ENCODE measurements at places on chromosomes 11 and 22.

DNA sequence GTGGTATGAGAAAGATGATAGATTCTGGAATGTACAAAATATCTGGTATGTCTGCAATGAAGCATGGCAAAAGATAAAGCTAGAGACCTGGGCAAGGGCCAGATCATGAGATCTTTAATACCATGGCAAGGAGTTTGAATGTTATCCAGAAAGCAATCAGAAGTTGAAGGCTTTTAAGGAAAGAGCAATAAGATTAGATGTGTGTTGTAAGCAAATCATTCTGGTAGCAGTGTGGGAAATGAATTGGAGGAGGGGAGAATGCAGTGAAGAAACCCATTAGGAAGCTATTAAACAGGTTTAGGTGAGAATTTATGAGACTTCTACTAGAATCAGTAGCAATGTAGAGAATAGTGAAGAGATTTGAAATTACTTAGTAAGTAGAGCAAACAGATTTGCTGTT lies 32.2 kb upstream of the SYT9 start:
- DNase-seq: no peak

DNA sequence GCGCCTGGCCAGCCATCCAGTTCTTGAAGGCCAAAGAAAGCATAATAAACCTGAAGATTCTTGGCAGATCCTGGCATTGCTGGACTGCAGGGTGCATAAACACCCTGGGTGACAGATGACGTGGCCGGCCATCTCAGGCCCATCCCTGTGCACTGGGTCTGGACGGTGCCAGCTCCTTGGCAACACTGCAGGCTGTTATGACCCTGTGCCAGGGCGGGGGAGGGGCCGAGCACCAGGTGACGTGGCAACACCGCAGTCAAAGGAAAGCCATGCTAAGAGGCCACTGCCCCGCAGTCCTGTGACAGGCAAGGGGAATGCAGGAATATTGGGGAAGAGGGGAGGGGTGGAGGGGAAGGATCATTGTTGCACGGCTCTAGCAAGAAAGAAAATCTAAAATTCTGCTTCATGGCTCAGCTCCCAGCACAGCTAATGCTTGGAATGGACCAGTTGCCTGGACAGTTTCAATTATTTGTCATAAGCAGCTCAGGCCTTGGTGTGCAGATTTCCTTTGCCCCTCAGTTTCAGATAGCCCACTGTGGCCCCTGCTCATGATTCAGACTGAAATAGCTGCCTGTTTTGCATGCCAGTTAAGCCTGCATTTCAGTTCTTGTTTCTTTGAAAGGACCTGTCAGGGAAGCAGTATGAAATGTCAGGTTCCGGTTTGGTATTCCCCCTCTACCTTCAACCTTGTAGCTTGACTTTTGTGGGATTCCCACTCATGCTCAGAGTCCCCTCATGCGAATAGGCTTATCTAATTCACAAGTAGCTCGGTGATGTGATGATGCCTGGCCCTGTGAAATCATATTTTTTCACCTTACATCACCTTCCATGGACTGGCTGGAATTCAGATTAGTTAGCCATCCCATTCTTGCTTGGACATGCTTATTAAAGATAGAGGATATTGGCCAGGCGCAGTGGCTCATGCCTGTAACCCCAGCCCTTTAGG lies 29.7 kb upstream of the DDX6 start:
- DNase-seq: no peak

- DNase-seq: no peak
These were observed at the start of gene VSIG10L2 for GRCh38 chr11:125945797-125946520. VSIG10L2 (plus strand) TSS chr11:125946044; CDS start chr11:125946056, 12 bp downstream.

- DNase-seq: peak; percentile 5
These were observed 56.6 kb downstream of the LMO2 start for GRCh38 chr11:33835143-33835878.
